ENCODE measurements at places on chromosomes 6 and 20.

GRCh38 chr6:41257369-41258195 is 28.9 kb downstream of the TREM1 start:
- DNase-seq: peak; percentile 82

DNA sequence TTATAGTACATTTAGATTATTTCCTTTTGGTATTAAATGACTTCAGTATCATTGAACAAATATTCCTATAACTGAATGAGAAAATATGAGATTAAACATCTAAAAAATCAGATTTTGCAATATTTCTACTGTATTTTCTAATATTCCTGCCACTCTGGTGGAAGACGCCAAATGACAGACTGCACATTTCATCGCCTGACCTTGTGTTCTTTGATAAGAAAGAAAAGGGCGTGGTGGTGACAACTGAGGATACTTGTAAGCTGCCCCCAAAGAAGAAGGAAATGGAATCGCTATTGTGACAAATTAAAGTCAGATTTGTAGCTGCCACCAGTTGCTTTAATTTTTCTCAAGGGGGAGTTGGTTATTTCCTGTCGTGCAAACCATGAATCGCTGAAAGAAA is 131.3 kb downstream of the MTFR2 start:
- DNase-seq: no peak

- DNase-seq: no peak
These were observed 2.8 kb downstream of the ADNP start for GRCh38 chr20:50928469-50928868.

GRCh38 chr20:61878478-61879302 is 187.0 kb downstream of the TAF4 start:
- no peak for DNase-seq

GRCh38 chr6:125745281-125746018 is 4.0 kb upstream of the HEY2 start:
- DNase-seq: no peak

GRCh38 chr20:32619586-32619985 is 34.5 kb upstream of the NOL4L start:
- DNase-seq: no peak

GRCh38 chr20:45419188-45420091 is 3.5 kb downstream of the PIGT start:
- peak; percentile 85 for DNase-seq

- no peak for DNase-seq
These were observed 47.0 kb downstream of the MYH7B start for GRCh38 chr20:35002426-35003210.

GRCh38 chr20:15699431-15700146 is 873.7 kb downstream of the KIF16B start:
- DNase-seq: no peak

DNA sequence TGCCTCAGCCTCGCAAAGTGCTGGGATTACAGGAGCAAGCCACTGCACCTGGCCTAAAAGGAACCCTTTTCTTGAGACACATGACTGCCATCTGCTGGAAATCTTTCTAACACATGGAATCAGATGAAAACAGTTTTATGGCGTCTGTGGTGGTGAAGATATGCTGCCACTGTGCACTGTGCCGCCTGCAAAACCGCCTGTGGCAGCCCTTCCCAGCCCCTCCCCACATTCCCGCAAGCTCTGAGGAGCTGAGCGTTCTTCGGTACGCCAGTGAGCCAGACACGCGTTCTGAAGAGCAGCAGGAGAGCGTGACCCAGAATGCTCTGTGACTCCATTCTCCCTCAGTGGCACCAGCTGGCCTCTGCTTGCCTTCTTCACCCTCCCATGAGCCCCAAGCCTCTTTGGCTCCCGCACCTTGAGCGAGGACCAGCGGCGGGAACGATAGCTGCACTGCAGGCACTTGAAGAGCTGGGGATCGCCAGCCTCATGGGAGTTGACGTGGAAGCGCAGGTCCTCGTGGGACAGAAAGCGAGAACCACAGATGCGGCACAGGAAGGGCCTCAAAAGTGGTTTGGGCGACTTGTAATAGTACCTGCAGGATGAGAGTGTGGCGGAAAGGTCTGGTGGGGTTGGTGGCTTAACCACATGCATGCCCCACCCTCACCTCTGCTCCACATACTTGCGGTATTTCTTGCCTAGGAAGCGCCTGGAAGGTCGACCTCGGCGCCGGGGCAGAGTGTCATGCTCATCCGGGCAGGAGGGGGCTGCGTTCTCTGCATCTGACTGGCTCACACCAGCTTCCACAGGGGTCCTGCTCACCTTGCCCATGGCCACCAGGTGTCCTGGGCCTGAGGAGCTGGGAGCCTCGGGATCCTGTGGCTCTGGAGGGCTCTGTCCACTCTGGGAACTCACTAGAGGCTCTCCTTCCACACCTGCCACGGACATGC is 8.7 kb downstream of the ZNF335 start:
- DNase-seq: peak; percentile 45
